Body of pancreas (tissue), 4 donors: ENCODE measurements at places on chromosomes 2 and 18.

DNA sequence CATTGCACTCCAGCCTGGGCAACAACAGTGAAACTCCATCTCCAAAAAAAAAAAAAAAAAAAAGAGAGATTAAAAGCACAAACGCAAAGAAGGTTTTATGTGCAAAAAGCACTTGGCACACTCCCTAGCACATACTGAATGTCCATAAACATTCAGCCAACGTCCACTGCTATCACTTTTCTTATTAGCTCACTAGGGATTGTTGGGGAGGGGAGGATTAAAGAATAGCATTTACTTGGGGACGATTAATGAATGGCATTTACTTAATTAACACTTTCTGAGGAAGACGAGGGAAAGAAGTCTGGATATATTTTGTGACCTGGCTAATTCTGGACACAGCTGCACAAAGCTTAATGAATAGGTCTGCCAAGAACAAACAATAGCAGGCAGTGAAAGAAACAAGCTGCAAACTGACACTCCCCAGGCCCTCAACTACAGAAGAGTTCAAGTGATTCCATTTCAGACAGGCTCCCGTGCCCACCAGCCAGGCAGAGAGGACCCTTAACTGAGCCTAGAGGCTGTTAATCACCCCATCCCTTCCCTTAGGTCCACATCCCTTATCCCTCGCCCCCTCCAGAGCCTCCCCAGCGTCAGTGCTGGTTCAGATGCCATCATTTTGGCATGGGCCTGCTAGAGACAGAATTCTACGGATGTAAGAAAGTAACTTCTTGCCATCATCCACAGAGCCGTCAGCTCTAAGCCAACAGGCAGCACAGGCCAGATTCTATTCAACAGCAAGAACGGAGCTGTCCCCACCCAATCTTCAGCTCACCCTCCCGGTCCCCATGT lies 7.4 kb downstream of the CYB5A start:
- DNase-seq: no peak

DNA sequence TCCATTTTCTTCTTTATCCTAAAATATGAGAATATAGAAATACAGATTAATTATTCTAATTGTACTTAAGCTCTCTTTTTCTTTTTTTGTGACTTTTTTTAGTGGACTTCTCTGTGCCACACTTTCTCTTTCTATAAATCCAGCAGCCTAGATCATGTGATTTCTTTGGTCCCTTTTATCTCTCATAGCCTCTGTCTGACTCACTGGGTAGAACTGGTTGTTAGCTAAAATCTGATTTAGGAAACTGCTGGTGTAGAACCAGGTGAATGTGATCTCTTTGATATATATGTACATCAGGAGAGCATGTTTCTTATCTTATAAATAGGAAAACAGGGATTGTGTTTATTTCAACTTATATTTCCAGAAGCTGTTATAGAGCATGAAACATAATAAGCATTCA lies 54.9 kb downstream of the VRK2 start:
- DNase-seq: no peak

- no peak for DNase-seq
These were observed 681.3 kb downstream of the ADCYAP1 start for GRCh38 chr18:1585881-1586488.

GRCh38 chr2:133444465-133444864 lies 123.8 kb downstream of the NCKAP5 start:
- DNase-seq: no peak

- DNase-seq: no peak
These were observed 51.6 kb upstream of the ROCK2 start for GRCh38 chr2:11396021-11396420.

- DNase-seq: peak; percentile 18
These were observed 174.5 kb downstream of the CTIF start for GRCh38 chr18:48713309-48713708.

DNA sequence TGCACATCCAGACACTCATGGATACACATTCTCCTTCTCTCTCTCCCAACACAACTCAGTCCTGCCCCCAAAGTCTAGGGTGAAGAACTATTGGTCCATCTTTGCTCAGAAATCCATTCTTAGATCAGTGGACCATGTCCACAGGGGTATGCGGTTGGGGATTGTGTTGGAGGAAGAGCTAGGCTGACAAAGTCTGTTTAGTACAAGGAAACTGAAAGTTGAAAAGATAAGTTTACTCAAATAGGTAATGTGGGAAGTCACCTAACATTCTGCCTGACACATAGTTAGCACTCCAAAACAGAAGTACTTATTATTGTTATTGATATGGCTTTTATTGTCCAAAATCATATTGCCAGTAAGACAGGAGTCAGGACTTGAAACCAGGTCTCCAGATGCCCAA lies 55.9 kb downstream of the ALK start:
- DNase-seq: no peak

GRCh38 chr2:240320204-240320993 lies 115.1 kb upstream of the GPC1 start:
- no peak for DNase-seq

GRCh38 chr2:219381448-219381847 lies 6.3 kb downstream of the DNPEP start:
- no peak for DNase-seq

DNA sequence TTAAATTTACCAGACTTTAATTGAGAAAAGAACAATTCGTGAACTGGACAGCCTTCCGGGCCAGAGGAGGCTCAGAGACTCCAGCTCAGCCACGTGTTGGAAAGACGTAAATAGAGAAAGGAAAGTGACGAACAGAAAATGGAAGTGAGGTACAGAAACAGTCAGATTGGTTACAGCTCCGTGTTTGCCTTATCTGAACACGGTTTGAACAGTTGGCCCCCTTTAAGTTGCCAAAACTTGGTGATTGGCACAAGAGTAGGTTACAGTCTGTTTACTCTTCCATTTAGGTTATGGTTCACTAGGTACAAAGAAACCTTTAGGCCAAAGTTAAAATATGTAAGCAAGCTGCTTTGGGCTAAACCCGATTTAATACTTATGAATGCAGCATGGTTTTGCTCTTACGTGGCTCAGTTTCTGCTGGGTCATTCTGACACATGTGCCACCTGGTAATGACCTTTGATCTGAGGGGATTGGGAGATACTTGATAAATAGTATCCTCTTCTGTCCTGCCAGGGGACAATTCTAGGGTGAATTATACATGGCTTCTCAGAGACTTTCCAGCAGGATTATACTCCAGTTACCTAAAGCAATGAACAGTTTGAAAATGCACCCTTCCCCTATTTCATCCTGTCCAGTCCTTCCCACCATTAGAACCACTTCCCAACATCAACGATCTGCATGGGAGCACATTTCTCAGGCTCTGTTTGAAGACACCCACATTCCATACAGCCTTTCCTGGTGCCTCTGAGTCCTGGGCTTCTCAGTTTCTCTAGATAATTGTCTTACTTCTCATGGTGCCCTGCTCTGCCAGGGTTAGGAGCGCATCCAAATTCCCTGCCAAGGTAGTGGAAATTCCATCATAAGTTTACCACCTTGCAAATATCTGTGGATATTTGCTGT lies 65.1 kb upstream of the TGIF1 start:
- DNase-seq: no peak

GRCh38 chr18:74522635-74523548 lies 11.4 kb upstream of the CNDP1 start:
- no peak for DNase-seq

DNA sequence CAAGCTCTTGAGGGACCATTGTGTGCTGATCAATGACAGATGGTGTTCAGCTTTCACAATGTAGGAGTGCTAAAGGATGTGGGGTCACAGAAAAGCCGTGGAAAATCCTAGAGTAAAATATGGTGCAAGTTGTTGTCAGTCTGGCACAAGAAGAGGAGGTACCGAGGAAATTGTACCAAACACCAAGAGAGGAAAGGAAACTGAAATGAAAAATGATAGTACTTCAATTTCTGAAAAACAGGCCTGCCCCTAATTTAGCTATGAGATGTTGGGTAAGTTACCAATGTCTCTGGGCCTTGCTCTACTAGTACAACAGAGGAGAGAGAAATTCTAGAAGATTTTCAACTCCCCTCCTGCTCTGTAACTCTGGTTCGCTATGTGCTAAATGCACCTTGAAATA lies 78.8 kb upstream of the PELI1 start:
- no peak for DNase-seq

DNA sequence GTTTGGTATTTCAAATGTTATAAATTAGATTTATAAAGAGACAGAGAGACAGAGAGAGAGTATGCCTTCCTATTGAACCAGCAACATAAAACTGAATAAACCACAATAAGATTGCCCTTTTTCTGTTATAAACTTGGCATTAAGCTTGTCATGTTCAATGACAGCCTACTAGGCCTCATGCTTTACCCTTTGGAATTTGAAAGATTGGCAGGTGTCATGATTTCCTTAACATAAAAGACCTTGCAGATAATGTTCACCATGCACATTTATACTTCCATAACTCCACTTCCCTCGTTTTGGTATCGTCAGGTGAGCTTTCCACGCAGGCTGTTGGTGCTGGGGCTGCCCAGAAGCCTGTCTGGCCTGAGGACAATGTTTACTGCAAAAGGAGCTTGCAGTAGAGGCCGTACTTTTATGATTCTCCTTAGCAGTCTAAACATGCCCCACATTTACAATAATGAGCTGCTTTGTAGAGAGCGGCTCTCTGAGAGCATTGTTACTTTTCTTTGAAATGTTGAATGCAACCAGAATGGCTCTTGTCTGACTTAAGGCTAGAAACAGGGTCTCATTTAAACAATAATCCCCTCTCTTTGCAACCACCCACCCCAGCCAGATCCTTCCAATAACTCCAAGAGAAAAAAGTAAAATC lies 379.1 kb upstream of the ATP5MC3 start:
- DNase-seq: no peak

DNA sequence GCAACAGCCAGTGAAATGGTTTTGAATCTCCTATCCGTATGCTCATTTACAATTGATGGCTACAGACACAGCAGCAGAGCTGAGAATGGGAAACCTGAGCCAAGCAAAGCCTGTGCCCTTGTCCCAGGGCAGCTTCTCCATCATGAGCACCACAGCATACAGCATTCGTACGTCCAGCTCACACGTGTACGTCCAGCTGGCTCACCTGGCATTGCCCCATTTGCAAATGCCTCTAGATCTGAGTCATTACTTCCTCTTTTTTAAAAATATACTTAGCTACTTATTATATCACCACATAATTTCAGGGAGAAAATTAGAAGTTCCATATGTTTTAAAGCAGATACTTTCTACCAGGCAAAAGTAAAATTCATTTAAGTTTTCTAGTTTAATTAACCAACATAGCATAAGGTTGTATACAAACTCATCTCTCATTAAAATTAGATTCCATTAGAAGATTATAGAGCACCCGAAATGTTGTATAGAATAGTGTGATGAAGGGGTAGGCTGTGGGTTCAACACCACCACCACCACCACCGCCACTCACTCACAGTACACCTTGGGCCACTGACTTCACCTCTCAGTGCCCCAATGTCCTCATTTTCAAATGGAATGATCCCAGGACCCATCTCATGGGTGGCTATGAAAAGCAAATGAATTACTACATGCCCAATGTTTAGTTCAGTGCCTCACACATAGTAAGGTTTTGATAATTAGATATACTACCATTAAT lies 31.4 kb upstream of the TMEM177 start:
- peak; percentile 13 for DNase-seq

GRCh38 chr2:8604262-8604661 lies 77.6 kb upstream of the ID2 start:
- no peak for DNase-seq

- no peak for DNase-seq
These were observed 762.7 kb upstream of the TMEFF2 start for GRCh38 chr2:192957425-192957824.

- peak; percentile 71 for DNase-seq
These were observed 598 bp upstream of the WBP1 start for GRCh38 chr2:74457549-74458131.

GRCh38 chr2:136828774-136829173 lies 63.4 kb downstream of the THSD7B start:
- no peak for DNase-seq

- DNase-seq: no peak
These were observed 7.4 kb downstream of the MCEE start for GRCh38 chr2:71122387-71123298.

DNA sequence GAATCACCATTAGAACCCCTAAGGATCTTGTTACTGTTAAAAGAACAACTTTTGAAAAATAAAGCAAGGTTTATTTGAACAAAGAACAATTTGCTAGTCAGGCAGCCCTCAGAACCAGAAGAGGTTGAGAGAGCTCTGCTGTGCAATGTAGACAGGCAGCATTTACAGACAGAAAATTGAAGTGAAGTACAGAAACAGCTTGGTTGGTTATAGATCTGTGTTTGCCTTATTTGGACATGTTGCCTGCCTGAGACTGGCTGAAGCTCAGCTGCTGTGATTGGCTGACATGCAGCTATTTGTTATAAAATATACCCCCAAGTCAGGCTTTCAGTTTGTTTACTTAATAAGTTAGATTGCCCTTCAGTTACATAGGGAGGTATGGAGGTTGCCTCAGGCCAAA lies 12.5 kb downstream of the MSTN start:
- no peak for DNase-seq

DNA sequence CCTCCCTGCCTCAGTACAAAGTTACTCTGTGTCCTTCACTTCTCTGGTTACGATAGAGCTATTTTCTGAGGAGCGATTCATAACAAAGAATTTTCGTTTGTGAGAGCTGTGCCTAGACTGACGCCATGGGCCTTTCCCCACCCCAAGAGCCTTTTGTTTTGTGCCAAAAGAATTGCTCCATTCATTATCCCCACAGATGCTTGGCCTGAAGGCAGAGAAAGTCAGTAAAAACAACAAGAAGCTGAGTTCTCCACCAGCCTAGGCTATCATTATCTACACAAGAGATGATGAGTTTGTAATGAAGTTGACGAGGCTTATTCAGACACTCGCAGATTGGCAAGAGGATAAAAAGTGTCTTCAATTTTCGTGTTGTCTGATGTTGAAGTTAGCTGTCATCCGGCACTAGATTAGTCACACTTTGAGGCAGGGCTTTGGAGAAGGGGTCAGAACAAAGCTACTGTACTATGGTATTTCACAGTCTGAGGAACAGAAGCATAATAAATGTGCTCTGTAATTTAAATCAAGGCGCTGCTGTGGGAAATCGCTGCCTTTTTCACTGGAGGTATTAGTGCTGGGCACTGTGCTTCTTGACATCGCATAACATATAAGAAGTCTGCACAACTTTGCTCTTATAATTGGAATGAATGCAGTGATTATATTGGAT lies 278.4 kb upstream of the FIGN start:
- no peak for DNase-seq

GRCh38 chr2:99354070-99354469 lies 16.9 kb downstream of the EIF5B start:
- no peak for DNase-seq

GRCh38 chr2:50097148-50097547 lies 934.8 kb downstream of the NRXN1 start:
- no peak for DNase-seq

- no peak for DNase-seq
These were observed 149.8 kb downstream of the ACTR3 start for GRCh38 chr2:114039677-114040076.

GRCh38 chr2:176521878-176522670 lies 252.8 kb downstream of the MTX2 start:
- no peak for DNase-seq
